ENCODE measurements at places on chromosomes 3 and 15. TPM values are rescaled to one million over a fixed set of nuclear protein-coding genes. Genes with fewer than 3 reads are reported as not detected.

Gene KCNH8
- 31.7 TPM for polyA plus RNA-seq

Gene CADPS
- 118 TPM for polyA plus RNA-seq

Gene H1-8
- not detected for polyA plus RNA-seq

Gene MESP2
- polyA plus RNA-seq, result not detected

Gene FSD2
- polyA plus RNA-seq, result not detected

Gene SLC22A14
- polyA plus RNA-seq, result 0.16 TPM

Gene AHSG
- polyA plus RNA-seq, result 1.1 TPM

Gene PLCH1
- polyA plus RNA-seq, result 12.1 TPM

Gene ACTL6A
- polyA plus RNA-seq, result 137 TPM

Gene SLC9A9
- polyA plus RNA-seq, result 0.54 TPM
